Inflammatory macrophage treated with lipopolysaccharide for 4 hours (primary cell): ENCODE measurements at places on chromosomes 11 and 22.
A peak's percentile ranks its signal among the peaks of the same experiment; 100 is the strongest.

- no peak for DNase-seq
These were observed 430.8 kb upstream of the CNTN5 start for GRCh38 chr11:98589967-98590366.

GRCh38 chr11:112103446-112103845 lies 16.8 kb downstream of the SDHD start:
- peak; percentile 93 for DNase-seq

DNA sequence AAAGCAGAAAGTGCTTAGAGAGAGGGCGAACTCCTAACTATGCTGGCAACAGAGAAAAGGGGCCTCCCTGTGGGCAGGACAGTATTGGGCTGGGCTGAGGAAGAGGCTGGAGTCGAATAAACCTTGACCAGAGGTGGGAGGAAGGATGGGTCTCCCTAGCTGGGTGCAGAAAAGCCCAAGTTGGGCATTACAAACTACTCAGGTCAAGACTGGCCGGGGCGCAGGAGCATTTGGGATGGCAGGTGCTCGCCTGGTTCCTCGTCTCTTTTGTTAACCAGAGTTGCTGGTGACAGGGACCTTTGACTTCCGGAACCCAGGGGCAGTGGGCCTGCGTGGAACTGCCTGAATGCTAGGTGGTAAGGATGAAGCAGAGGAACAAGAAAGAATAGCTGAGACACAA lies 80.3 kb upstream of the SHISAL1 start:
- DNase-seq, result no peak

- no peak for DNase-seq
These were observed 55.7 kb downstream of the RTL6 start for GRCh38 chr22:44442186-44442815.

DNA sequence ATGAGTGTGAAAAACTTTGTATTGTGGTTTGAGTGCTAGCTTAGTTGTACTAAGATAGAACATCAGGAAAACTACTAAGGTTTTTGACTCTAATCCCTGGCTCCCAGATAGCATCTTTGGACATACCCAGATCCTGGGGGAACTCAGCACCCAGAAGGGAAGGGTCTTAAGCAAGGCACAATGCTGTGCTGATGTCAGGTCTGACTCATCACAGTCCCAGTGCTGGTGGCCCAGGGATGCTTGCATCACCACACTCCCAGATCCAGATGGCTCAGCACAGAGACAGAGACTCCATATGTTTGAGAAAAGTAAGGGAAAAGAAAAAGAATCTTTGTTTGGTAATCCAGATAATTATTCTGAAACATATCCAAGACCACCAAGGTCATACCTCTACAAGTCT lies 18.3 kb upstream of the OR56A3 start:
- DNase-seq, result peak; percentile 2

- DNase-seq, result no peak
These were observed 2.0 kb downstream of the MUS81 start for GRCh38 chr11:65862191-65862735.

- DNase-seq, result no peak
These were observed 62.5 kb upstream of the SORL1-AS1 start for GRCh38 chr11:121515335-121515671.

GRCh38 chr11:12319988-12320387 lies 57.4 kb upstream of the PARVA start:
- DNase-seq, result no peak

DNA sequence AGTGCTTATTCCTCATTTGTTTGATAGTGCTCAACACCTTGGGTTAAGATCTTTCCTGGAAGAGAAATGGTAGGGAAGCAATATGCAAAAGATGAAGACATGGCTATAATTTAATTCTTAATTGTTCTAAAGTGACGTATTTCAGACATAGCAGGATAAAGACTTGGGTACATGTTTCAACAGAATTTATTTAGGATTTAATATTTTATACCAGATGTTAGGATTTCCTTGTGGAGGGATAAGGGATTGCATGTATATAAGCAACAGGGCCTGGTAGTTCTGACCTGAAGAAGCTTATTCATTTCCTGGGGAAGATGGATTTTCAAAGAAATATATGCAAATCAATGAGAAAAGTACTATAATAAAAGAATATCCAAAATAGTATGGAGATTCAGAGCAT lies 163.8 kb downstream of the FAT3 start:
- DNase-seq, result no peak
